Activated T-helper 2 cell treated with anti-CD3 and anti-CD28 coated beads, Interferon-gamma antibody, Interleukin-2, Interleukin-4, amounts not matched to agents 10 μg/mL and 5 μg/mL and 100 μg/mL, durations not matched to agents 14 hours and 24 hours and 36 hours (primary cell): ENCODE measurements at places on chromosomes 3 and 15. TPM values are rescaled to one million over a fixed set of nuclear protein-coding genes. Genes with fewer than 3 reads are reported as not detected.

DNA sequence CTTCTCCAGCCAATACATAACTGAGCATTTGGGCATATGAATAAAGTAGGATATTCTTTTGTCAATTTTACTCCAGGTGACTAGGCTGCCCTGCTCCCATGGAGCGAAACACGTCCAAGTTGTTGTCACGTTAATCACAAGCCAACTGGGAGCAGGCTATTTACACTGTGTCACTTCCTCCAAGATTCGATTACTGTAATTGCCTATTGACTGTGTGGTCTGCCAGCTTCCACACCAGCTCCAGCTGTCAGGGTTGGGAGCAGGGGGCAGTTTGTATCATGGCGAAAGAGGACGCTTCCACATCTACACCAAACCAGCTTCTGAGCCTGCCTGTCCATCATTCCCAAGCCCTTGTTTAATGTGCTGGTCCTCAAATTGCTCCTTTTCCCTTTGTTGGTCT lies 89.2 kb upstream of the RORA start:
- H3K4me3 ChIP-seq: no peak overlapping the region
- no peaks in the 10 kb centered on the region for H3K4me1 ChIP-seq
- peaks cover 5% of the 10 kb centered on the region for H3K27me3 ChIP-seq
- no peak for DNase-seq
- H3K27ac ChIP-seq: no peak overlapping the region

GRCh38 chr15:36596915-36597314 lies 17.5 kb downstream of the CDIN1 start:
- no peak for DNase-seq
- H3K27ac ChIP-seq: no peak overlapping the region
- no peaks in the 10 kb centered on the region for H3K36me3 ChIP-seq
- H3K27me3 ChIP-seq: peaks cover 4% of the 10 kb centered on the region
- no peak overlapping the region for H3K4me3 ChIP-seq
- peaks cover 1% of the 10 kb centered on the region for H3K4me1 ChIP-seq

GRCh38 chr3:100396967-100397366 lies 3.9 kb downstream of the TOMM70 start:
- DNase-seq: no peak
- H3K4me3 ChIP-seq: no peak overlapping the region
- H3K36me3 ChIP-seq: peaks cover 34% of the 10 kb centered on the region

DNA sequence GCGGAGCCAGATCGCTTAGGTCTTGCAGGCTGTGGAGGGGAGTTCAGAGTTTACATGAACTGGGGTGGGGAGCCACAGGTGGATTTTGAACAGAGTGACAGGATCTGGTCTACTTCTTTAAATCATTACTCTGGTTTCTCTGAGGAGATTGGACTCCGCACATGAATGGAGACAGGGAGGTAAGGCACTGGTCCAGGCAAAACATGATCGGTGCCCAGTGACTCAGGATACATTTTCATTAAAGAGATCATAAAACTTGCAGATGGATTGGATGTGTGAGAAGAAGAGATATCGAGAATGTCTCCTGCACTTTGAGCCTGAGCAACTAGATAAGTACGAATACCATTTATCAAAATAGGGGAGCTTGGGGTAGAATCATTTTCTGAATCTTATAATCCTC lies 61.8 kb upstream of the CMSS1 start:
- no peaks in the 10 kb centered on the region for H3K36me3 ChIP-seq
- H3K27me3 ChIP-seq: peaks cover 17% of the 10 kb centered on the region
- DNase-seq: no peak
- no peaks in the 10 kb centered on the region for H3K4me1 ChIP-seq
- H3K4me3 ChIP-seq: no peak overlapping the region
- no peak overlapping the region for H3K27ac ChIP-seq

- H3K4me1 ChIP-seq: peaks cover 6% of the 10 kb centered on the region
- no peaks in the 10 kb centered on the region for H3K27me3 ChIP-seq
- peaks cover 46% of the 10 kb centered on the region for H3K36me3 ChIP-seq
- no peak overlapping the region for H3K27ac ChIP-seq
These were observed 52.2 kb downstream of the ZNF148 start for GRCh38 chr3:125322917-125323316.

The BAHD1 gene
- 26.5 and 26.7 TPM in 2 replicates for total RNA-seq

- H3K36me3 ChIP-seq: no peaks in the 10 kb centered on the region
- DNase-seq: no peak
- H3K27me3 ChIP-seq: no peaks in the 10 kb centered on the region
- peaks cover 4% of the 10 kb centered on the region for H3K4me1 ChIP-seq
- no peak overlapping the region for H3K27ac ChIP-seq
These were observed 42.3 kb downstream of the NR1D2 start for GRCh38 chr3:23987356-23987755.

The MUC20 gene
- total RNA-seq: 3.9 and 5.0 TPM in 2 replicates

- no peak overlapping the region for H3K27ac ChIP-seq
- H3K4me3 ChIP-seq: no peak overlapping the region
- no peaks in the 10 kb centered on the region for H3K4me1 ChIP-seq
- no peaks in the 10 kb centered on the region for H3K36me3 ChIP-seq
- DNase-seq: no peak
- H3K27me3 ChIP-seq: no peaks in the 10 kb centered on the region
These were observed 160.7 kb upstream of the CMC1 start for GRCh38 chr3:28080716-28081115.

GRCh38 chr3:162938083-162938482 lies 1441.5 kb downstream of the OTOL1 start:
- H3K27ac ChIP-seq: no peak overlapping the region
- H3K27me3 ChIP-seq: no peaks in the 10 kb centered on the region
- no peaks in the 10 kb centered on the region for H3K4me1 ChIP-seq
- H3K36me3 ChIP-seq: no peaks in the 10 kb centered on the region

DNA sequence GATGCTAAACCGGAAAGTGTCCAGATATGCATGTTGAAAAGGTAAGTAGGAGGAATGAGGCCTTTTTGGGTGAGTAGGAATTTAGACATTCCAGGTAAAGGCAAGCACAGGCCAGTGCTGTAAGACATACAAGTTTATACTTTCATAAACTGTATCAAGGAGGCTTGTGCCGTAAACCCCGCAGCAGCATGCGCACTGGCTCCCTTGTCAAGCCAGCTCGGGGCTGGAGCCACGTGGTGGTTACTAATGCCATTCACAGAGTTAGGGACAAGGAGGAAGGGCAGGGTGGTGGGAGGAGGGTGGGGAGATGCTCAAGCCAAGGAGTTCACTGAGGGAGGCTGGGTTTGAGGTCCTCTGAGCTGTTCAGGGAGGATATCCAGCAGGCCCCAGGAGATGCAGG lies 35.8 kb downstream of the PLD1 start:
- DNase-seq: no peak
- peak overlapping the region; percentile 64 for H3K27ac ChIP-seq
- no peaks in the 10 kb centered on the region for H3K36me3 ChIP-seq
- no peak overlapping the region for H3K4me3 ChIP-seq
- H3K4me1 ChIP-seq: no peaks in the 10 kb centered on the region
- peaks cover 18% of the 10 kb centered on the region for H3K27me3 ChIP-seq

GRCh38 chr3:67647390-67647878 lies 7.0 kb downstream of the SUCLG2 start:
- no peak for DNase-seq
- H3K27ac ChIP-seq: no peak overlapping the region
- peaks cover 63% of the 10 kb centered on the region for H3K36me3 ChIP-seq
- H3K4me1 ChIP-seq: peaks cover 32% of the 10 kb centered on the region

DNA sequence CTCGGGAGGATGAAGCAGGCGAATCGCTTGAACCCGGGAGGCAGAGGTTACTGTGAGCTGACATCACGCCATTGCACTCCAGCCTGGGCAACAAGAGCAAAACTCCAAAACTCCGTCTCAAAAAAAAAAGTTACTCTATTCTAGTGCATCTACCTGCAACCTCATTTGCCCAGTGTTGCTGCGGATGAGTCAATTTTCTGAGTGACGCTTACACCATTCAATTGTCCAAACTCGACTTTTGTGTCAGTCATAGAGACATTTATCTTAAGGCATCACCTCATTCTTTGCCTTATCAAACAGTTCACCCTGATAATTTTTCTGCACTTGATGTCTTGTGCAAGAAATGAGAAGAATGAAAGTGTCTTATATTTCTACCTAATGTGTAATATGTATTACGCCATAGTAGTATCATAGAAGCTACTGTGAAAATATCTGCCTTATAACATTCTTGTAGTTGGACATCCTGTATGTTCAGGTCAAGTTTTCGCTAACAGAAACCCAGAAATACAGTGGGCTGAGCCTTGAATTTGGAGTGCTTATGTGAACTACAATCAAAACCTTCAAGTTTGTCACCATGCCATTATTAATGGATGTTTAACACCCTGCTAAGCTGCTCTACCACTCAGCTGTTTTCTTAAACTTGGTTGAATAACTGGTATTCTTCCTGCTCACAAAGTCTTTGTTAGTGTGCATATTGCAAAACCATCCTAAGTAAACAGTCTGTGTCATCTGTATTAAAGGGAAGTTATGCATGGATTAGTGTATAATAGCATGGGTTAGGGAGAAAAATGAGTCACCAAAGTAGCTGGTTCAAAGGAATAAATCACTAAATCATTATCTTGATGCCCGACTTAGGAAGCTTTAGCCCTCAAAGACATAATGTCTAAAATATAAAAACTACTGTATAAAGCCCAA lies 531.0 kb upstream of the NR2F2 start:
- no peak overlapping the region for H3K27ac ChIP-seq
- H3K4me1 ChIP-seq: no peaks in the 10 kb centered on the region
- H3K36me3 ChIP-seq: no peaks in the 10 kb centered on the region
- H3K4me3 ChIP-seq: no peak overlapping the region

GRCh38 chr15:59059076-59059597 lies 45.8 kb upstream of the CCNB2 start:
- peaks cover 24% of the 10 kb centered on the region for H3K4me1 ChIP-seq
- H3K4me3 ChIP-seq: no peak overlapping the region
- no peaks in the 10 kb centered on the region for H3K27me3 ChIP-seq
- DNase-seq: no peak

The SH2D7 gene
- total RNA-seq: not detected in 2 replicates

GRCh38 chr3:37993820-37994638 lies 3.4 kb downstream of the VILL start:
- H3K4me3 ChIP-seq: peak overlapping the region; percentile 83
- peaks cover 20% of the 10 kb centered on the region for H3K36me3 ChIP-seq
- peak overlapping the region; percentile 87 for H3K27ac ChIP-seq
- DNase-seq: peak; percentile 54

- no peak for DNase-seq
- H3K4me3 ChIP-seq: no peak overlapping the region
- H3K27me3 ChIP-seq: no peaks in the 10 kb centered on the region
- H3K36me3 ChIP-seq: no peaks in the 10 kb centered on the region
- no peaks in the 10 kb centered on the region for H3K4me1 ChIP-seq
These were observed 31.9 kb downstream of the ZNF385D start for GRCh38 chr3:21718943-21719591.

The FBLN2 gene
- not detected in 2 replicates for total RNA-seq
